ENCODE measurements at places on chromosomes 7 and 10. TPM values are rescaled to one million over a fixed set of nuclear protein-coding genes. Genes with fewer than 3 reads are reported as not detected.

DNA sequence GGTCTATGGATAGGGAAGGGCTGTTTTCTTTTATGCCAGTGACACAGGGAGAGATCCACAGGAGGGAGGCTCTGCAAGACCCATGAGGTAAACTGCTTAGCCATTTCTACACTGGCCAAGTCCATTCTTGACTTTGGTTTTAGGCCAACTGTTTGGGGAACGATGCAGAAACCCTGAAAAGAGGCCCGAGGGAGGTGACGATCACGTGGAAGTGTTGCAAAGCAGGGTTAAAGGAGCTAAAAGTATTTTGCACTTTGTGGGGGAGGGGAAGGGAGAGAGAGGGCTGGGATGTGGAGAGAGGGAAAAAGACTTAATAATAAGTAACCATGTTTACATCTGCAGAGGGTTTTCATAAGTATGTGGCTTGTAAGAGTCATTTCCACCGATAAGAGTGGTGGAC, 239.7 kb downstream of the EMX2 start:
- no peak for DNase-seq

DNA sequence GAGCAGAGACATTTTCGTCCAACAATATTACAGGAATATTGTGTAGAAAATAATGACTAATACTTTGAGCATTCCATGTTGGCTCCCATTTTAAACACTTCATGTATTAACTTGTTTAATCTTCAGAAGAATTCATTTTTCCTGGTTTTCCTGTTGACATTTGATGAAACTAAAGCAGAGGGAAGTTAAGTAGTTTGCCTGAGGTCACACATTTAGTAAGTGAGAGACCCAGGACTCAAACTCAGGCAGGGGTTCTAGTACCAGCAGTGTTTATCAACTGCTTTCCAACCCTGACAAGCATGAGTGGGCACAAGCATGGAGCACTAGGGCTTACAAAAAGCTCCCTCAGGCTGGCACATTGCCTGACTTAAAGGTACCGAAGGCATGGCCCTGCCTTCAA, 719.1 kb downstream of the AUTS2 start:
- no peak for DNase-seq

DNA sequence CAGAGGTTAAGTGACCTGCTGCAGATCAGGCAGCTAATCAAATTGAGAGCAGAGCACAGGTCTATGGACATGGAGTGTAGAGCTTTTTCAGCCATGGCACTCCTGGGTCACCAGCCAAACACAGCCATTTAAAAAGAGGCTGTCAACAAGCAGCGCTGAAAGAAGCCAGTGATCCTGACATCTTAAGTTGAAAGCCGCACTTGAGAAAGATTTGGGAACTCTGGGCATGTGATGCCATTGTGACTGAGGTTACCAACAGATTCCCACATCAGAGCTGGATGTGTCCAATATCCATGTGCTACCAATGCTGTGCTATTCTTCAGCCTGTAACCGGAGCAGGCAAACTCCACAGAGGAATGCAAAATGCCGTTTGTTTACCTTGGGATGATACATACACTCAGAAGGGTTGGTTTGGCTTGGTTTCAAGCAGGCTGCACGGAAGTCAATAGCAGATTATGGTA, 56.2 kb upstream of the ABLIM1 start:
- DNase-seq = no peak

- DNase-seq = no peak
These were observed 221.6 kb downstream of the RNLS start for GRCh38 chr10:88361494-88361893.

DNA sequence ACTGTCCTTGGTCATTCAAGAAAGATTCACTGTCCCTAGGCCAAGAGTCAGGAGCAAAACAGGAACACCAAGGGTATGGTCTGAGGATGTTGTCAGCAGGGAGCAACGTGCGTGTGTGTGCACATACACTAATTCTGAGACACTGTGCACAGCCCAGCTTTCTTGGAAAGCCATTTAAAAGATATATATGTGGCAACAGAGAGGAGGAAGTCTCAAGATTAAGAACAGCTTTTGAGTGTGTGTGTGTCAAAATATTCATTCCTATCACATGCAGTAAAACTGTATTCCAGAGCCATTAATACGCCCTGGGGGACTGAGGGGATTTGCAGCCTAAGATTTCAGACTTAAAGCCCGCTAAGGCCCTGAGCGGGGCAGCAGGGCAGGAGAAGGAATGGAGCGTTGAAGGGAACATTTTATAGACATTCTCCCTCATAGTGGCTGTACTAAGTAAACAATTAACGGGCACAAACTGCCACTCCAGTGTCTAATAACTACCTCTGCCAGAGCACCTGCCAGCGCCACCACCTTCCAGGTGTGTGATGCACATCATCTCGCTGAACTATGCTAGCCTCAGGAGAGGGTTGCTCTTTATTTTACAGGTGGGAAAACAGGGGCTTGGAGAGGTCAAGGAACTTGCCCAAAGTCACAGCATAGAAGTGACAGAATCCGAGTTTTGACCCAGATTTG, 2.0 kb downstream of the NOD1 start:
- no peak for DNase-seq

- DNase-seq = no peak
These were observed 89.1 kb upstream of the IFRD1 start for GRCh38 chr7:112361154-112361553.

- DNase-seq = peak; percentile 55
These were observed 179.4 kb downstream of the PIP4K2A start for GRCh38 chr10:22534849-22535604.

DNA sequence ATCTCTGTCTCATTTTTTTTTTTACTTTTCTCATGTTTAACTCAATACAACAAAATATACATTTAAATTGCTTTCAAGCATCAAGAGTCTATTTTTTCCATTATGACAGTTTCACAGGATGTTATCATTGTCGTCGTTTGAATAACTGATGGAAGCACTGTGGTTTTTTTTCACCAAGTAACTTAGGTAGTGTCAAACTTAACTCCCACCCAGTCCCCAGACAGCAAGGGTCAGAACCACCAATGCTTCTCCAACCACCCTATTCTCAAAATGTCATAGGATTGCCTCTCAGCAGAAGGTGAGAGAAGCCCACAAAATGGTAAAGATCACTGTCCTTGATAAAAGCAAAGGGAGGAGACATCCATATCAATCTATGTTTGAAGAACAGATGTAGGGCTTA, 339.4 kb downstream of the SFMBT2 start:
- DNase-seq = no peak

DNA sequence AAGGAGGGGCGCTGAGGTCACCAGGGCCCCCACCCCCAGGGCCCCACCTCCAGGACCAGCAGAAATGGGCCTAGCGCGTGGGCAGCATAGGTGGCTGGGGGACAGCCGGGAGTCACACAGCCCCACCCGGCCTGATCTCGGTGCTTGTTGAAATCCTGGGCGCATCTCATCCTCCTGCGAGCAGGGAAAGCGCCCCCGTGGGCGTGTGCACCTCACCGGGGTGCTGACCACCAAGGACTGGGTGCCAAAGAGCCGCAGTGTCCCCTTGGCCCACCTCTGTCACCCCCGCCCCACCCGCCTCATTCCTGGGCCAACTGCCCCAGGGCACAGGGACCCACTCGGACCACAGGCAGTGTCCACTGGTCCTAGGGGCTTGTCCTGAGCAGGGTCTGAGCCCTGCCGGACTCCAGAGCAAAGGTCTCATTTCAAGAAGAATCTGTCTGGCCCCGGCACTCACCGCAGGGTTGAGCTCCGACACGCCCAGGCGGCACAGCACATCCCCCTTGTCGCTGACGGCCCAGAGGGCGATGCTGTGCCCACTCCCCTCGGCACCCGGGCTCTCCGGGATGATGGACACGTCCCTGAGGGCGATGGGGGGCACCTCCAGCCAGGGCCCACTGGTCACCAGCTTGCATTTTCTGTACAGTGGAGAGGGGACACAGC, 11.4 kb downstream of the BHLHA15 start:
- peak; percentile 61 for DNase-seq

- no peak for DNase-seq
These were observed 119.8 kb downstream of the FAM107B start for GRCh38 chr10:14654821-14655382.

- DNase-seq = no peak
These were observed 78.4 kb upstream of the GSDME start for GRCh38 chr7:24835643-24836042.

DNA sequence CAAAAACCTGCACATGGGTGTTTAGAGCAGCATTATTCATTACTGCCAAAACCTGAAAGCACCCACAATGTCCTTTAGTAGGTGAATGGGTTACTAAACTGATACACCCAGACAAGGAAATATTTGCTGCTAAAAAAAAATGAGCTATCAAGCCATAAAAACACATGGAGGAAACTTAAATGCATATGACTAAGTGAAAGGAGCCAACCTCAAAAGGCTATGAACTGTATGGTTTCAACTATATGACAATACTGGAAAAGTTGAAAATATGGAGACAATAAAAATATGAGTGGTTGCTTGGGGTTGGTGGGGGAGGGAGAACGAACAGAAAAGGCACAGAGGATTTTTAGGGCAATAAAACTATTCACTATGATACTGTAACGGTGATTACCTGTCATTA, 291.0 kb downstream of the TNS3 start:
- no peak for DNase-seq

DNA sequence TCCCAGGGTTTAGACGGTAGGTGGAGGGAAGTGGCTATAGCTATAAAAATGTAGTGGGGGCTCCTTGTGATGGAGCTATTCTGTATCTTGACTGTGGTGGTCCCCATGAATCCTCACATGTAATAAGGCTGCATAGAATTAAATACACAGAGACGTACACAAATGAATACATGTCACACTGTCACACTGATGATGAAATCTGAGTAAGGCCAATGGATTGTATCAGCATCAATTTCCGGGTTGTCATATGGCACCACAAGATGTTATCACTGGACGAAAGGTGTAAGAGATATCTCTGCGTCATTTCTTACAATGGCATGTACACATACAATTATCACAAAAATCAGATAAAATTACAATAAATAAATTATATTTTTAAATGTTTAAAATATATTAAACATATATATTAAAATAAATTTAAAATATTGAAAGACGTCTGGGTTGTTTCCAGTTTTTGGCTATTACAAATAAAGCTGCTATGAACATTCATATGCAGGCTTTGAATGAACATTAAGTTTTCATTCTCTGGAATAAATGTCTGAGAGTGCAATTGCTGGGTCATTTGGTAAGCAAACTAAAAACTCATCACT, 38.1 kb downstream of the LEP start:
- no peak for DNase-seq

Gene PTF1A
- not detected for total RNA-seq

Gene RNF148
- 1.2 TPM for total RNA-seq

Gene ANKRD22
- total RNA-seq = under 0.01 TPM

Gene TDRD1
- total RNA-seq = 0.59 TPM

Gene PFKFB3
- 19.2 TPM for total RNA-seq

Gene KAZALD1
- 30.1 TPM for total RNA-seq
